ENCODE measurements at places on chromosomes 7 and 10.

DNA sequence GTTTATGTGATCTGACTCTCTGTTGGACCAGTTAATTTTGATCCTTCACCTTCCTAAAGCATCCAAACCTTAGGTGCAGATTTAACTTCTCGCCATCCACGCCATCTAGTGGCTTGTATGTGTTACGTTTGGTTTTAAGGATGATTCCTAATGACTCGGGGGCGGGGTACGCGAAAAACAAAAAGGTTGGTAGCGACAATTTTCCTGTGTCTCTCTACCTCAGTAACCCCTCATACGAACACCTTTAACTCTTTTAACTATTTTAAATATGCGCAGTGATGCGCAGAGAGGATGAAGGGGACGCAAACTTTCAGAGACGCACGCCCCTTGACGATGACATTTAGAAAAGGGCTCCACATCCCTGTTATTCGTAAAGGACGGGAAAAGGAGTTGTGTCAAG is 714 bp upstream of the KCND2 start:
- DNase-seq, result peak; percentile 34

DNA sequence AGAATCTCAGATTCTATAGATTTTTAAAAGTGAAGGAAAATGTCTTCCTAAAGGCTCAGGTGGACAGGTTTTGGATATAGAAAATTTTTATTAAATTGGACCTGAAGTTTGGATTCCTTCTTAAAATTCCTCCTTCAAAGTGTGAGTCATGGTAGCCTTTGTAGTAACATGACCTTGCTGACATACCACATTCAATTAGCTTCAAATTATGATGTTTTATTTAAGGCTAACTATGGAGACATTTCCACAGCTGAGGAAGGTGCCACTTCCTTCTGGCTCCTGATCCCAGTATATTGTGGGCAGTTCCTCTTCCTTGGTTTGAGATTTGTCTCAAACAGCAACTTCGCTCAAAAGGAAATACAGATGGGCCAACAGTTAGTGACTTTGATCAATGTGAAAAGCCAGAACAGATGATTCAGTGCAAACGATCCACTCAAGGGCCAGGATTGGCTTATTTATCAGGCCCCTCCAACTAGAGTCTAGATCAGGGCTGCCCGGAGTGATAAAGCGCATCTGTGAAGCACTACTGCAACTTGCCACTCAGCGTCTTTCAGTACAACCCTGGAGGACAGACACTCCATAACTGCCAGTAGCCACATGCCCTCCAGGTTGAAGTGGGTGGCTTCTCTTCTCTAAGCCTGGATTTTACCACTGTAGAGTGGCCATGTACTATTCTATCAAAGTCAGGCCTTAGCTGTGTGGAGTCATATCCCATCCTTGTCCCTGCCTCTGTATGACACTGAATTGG is 573.5 kb downstream of the KIF20B start:
- no peak for DNase-seq

- DNase-seq, result no peak
Observed at GRCh38 chr10:106815427-106816043, 349.0 kb downstream of the SORCS1 start.

GRCh38 chr10:69242852-69243212 is 22.7 kb downstream of the HKDC1 start:
- no peak for DNase-seq

DNA sequence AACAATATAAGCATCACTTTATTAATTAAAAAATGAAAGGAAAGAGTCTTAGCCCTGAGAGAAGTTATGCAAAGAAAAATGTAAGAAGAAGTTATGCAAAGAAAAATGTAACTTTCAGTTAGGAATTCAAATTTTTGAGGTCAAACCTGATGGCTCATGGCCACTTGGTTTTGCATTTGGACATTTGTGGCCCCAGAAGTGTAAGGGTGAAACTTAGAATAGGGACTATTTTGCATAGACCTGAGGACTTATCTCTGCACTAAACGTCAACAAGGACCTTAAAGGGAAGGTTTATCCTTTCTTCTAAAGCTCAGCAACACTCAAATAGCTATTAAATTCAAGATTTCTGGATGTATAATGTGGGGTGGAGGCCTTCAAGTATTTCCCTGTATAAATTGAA is 724.5 kb upstream of the POT1 start:
- DNase-seq, result no peak

- DNase-seq, result no peak
Observed at GRCh38 chr10:92291616-92291865, 574 bp downstream of the MARCHF5 start.

- DNase-seq, result no peak
Observed at GRCh38 chr7:74293577-74293908, 4.3 kb downstream of the CLIP2 start.

GRCh38 chr7:107167483-107168232 is 1.1 kb upstream of the HBP1 start:
- no peak for DNase-seq

DNA sequence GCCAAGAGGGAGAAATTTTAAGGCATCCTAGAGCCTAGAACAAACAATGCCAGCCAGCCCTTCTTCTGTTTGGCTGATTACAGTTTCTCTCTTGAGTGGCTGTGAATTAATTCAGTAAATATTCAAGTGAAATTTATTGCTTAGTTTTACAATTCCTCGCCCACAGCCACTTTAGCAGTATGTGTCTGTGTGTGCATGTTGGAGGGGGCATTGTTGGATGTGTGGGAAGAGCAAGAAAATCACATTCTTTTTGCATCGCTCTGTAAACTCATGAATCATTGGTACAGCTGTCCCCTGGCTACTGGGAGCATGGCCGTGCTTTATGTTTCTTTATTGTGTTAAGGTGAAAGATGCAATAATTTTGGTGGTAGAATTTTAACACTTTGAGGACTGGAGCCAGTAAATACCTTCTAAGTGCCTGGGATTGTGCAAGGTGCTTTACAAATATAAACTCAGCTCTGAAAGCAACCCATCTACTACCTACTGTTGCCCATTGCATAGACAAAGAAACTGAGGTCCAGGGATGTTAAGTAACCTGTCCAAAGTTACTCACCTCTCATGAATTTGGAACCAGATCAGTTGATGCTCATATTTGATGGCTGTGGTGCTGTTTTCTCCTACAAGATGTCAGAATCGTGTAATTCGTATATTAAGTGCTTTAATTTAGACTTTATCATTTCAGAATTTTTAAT is 89.9 kb upstream of the BTBD16 start:
- DNase-seq, result no peak

DNA sequence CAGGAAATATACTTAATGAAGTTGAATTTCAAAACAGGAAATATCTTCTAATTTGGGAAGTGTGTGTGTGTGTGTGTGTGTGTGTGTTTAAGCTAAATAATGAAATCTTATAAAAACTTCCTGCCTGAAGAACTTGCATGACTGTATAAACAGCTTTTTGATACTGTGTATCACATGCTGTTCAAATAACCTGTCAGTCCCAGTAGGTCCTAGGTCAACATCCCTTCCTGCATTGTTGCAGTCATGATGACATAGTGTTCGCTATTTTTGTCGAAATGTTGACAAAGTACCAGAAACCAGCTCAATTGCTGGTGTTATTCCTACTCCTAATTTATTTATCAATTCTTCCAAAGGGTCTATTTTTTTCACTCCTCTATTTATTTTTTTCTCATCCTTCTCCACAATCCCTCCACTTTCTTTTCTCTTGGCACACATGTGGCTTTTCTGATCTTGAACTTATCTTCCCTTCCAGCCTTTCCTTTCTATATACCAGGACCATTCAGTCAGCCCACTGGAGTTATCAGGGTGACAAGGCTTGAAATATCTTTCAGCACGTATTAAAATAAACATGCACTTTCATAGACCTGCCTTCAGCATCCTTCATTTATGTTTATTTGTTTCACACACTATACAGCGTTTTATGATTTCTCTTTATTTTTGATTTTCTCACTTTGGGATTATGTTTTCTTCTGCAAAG is 115.8 kb downstream of the PLXDC2 start:
- no peak for DNase-seq

DNA sequence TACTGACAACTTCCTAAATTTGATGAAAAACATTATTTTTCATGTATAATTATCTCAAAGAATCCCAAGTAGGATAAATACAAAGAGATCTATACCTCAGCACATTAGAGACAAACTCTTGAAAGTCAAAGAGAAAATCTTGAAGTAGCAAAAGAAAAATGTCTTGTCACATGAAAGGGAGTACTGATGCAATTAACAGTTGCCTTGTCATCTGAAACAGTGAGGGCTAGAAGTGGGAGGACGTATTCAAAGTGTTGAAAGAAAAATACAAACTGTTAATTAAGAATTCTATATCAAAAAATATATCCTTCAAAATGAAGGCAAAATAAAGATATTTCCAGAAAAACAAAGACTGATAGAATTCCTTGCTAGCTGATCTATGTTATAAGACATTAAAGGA is 35.5 kb upstream of the ARHGAP22 start:
- no peak for DNase-seq

GRCh38 chr10:72832701-72833100 is 60.8 kb upstream of the OIT3 start:
- no peak for DNase-seq

- no peak for DNase-seq
Observed at GRCh38 chr10:32376771-32377170, 29.8 kb upstream of the EPC1 start.

- no peak for DNase-seq
Observed at GRCh38 chr10:26721561-26721960, 24.1 kb downstream of the PDSS1 start.

- DNase-seq, result no peak
Observed at GRCh38 chr10:111758593-111758992, 425.0 kb downstream of the GPAM start.

DNA sequence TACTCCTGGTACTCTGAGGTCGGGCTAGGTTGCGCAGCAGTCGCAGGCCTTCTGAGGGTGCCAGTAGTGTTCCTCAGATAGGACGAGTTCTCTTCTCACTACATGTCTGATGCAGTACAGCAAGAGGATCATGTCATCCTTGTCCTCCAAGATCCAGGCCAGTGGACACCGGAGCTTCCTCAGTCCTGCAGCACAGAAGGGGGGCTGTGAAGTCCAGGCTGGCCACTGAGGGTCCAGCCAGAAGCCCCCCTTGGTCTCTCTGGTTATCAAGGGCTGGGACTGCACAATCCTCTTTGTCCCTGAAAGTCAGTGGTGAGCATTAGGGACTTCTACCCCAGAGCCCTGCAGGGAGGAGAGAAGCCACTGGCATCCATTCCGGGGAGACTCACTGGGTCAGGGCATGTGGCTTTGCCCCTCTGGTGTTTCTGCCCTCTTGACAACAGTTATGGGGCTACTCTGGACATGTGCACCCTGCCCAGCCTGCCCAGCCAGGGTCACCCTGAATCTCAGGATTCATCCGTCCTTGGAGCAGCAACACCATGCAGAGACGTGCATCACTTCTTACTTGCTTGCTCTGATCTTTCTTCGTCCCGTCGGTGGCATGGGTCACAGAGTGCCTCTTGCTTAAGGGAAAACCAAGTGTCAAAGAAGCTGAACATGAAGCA is 125.7 kb downstream of the ADCY1 start:
- peak; percentile 3 for DNase-seq

GRCh38 chr7:2387897-2388636 is 15.3 kb upstream of the CHST12 start:
- DNase-seq, result no peak

GRCh38 chr7:130086938-130087337 is 16.6 kb downstream of the KLHDC10 start:
- no peak for DNase-seq

- DNase-seq, result no peak
Observed at GRCh38 chr10:102744374-102745051, 765 bp downstream of the WBP1L start.

- DNase-seq, result no peak
Observed at GRCh38 chr10:24889639-24890038, 62.8 kb downstream of the PRTFDC1 start.

DNA sequence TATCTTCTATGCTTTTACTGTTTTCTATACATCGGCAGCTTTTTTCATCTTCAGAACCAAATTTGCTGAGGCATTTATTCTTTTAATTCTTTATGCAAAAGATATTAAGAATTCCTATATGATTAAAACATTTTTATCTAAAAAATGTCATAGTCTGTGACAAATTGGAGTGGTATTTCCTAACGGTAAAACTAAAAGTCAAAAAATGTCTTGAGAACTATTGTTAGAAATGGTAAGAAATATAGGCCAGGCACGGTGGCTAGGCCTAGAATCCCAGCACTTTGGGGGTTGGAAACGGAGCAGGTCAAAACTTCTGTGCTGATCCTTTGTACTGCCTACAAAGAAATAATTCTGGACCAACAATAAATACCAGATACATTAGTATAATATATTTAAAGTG is 57.7 kb upstream of the PRR15 start:
- no peak for DNase-seq

DNA sequence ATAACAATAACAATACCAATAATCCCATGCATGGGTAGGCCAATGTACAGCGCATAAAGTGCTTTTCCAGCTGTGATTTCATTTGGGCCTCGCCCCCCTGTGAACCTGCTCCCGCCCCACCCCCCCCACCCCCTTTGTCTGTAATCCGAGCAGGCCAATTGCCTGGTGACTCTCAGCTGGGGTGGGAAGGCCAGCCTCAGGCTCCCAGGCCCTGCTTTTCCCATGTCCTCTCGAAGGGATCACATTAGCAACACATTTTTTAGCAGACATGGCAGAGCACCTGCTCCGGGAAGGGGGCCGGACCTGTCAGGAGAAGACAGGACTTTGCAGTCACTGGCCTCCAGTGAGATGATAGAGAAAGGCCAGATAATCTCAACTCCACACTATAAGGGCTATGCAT is 439.3 kb downstream of the RPS24 start:
- DNase-seq, result peak; percentile 39

- DNase-seq, result no peak
Observed at GRCh38 chr10:21207852-21208646, 310.9 kb upstream of the NEBL start.

DNA sequence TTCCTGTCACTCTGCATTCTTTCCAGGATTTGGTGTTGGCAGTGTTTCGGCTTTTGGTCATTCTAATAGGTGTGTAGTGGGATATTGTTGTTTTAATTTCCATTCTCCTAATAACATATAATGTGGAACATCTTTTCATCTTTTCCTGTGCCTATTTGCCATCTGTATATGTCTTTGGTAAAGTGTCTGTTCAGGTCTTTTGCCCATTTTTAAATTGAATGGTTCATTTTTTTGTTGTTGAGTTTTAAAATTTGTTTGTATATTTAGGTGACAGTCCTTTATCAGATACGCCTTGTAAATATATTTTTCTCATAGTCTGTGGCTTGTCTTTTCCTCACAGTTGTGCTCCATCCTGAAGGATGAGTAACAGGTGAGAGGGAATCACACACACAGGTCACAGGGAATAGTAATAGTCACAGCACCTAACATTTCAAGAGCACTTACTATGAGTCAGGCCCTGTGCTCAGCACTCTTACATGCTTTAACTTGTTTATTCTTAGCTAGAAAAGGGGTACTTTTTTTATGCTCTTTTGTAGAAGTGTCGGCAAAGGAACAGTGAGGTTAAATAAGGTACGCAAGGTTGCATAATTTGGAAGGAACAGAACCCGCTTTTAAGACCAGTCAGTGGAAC is 117.1 kb upstream of the GATA3 start:
- no peak for DNase-seq
